ENCODE measurements at places on chromosomes 7 and 10.

DNA sequence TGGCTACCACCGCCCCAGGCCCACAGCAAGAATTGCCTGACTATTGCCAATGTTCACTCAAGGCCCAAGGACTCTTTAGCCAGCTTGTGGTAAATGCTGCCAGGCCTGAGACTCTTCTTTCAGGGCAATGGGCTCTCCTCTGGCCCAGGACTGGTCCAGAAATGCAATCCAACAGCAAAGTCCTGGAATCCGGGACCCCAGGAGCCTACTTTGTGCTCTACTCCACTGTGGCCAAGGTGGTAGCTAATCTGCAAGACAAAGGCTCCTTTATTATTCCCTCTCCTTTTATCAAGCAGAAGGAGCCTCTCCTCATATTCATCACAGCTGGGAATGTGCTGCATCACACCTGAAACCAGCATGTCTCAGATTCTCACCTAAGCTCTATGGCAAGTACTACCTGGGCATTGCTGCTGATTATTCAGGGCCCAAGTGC, 107.6 kb upstream of the PRSS58 start:
- no peak for DNase-seq

DNA sequence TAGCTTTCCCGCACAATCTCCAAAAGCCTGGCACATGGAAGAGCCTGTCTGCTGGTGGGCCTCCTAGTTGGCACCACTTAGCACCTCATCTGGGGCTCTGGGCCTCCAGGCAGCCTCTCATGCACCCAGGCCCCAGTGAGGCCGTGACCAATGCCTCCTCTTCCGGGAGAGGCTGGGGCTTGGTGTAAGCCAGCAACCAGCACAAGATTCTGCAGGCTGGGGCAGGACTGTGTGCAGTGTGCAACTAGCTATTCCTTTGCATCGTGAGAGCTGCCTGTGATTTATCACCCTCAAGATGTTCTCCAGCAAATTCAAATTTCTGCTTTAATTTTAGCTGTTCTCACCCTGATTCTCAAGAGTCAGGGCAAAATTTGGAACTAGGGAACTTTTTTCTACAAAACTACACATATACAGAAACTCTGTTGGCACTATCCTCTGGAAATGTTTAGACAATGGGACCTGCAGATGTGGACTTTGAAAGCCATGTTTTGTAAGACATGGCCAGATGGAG, 603.7 kb upstream of the MKI67 start:
- DNase-seq, result no peak

DNA sequence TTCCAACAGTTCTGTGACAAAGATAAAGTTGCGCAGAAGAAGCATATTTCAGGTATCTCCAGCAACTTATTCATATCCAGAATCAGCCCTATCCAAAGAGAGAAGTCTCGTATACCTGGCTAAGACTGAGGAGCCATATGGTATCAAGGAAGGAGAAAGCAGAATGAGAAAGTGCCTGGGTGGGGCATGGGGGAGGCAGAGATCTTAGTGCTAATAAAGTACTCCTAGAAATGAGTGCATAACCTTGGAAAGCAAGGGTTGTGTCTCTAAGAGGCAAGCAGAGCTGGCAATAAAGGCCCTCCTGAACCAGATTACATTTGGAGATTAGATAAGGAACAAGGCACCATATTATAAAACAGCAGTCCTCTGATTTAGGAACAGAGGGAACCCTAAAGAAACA, 12.7 kb downstream of the TASOR2 start:
- DNase-seq, result no peak

DNA sequence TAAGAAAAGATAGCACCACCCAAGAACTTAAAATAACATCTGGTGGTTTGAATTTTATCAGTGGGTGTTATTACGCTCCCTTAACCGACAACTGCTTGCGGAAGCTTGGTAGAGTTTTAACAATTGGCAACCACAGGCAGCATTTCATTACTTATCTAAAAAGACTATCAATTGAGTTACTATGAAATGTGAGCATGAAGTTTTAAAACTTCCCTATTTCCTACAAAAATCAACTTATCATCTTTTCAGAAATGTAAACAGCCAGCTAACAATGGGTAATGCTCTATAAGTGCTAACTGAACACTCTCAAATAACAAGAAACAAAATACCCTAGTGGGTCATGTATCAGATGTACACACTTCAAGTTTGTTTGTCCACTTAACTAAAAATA, 68.8 kb downstream of the OSBPL3 start:
- DNase-seq, result peak; percentile 62

- DNase-seq, result no peak
These were observed 618.5 kb upstream of the ANKRD30A start for GRCh38 chr10:36506697-36507496.

- DNase-seq, result no peak
These were observed 2.4 kb downstream of the ZNF3 start for GRCh38 chr7:100079024-100079560.

DNA sequence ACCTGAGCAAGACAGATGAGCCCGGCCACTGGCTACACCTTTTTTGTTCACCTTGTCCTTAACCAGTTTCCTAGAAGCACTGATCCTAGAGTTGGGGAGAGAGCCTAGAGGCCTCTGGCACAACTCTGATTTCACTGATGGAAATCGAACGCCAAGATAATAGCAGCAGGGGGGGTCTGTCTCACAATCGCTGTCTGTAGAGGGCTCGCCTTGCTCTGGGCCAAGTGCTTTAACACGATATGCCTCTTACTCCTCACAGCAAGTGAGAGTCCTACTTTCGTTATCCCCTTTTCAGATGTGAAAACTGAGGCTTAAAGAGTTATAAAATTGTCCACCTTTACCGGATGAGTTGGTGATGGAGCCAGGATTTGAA, 472 bp downstream of the RASSF4 start:
- no peak for DNase-seq

DNA sequence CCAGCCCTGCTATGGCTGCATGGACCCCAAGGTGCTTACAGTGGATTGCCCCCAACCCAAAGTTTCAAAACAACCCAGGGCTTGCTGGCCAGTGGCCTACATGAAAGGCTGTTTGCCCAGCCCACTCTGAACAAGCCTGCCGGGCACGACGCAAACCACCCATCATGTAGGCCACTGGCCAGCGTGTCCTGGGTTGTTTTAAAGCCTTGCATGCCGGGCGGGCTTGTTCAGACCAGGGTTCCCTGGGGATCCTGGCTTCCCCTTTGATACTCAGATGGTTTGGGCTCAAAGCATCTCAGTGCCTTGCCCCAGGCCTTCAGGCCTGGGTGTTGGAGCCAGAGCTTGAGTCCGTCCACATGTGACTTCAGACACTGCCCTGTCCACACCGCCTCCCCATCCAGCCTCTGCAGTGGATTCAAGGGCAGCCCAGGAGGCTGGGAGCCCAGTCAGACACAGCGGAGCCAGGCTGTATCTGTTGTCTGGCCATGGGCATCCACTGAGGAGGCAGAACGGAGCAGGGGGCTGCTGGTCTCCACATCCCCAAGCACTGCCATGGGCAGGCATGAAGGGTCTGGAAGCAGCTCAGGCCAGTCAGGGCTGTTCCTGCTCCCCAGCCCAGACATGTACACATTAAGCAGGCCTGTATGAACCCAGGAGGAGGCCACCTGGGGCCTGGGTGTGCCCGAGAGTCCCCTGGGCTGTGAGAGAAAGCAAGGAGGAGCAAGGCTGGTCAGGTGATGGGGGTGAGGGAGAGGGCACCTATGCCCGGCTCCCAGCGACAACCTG, 4.0 kb upstream of the ADIRF start:
- DNase-seq, result no peak
